ENCODE measurements at places on chromosomes 5 and 9. TPM values are rescaled to one million over a fixed set of nuclear protein-coding genes. Genes with fewer than 3 reads are reported as not detected.

IRX2 gene
- total RNA-seq = 15.4 TPM

TMEM252 gene
- not detected for total RNA-seq

PLAC8L1 gene
- not detected for total RNA-seq

SOX30 gene
- 0.17 TPM for total RNA-seq

DMRT3 gene
- 0.41 TPM for total RNA-seq

- DNase-seq = peak; percentile 39
Measured at GRCh38 chr9:90343991-90344390, 298.6 kb downstream of the DIRAS2 start.

DNA sequence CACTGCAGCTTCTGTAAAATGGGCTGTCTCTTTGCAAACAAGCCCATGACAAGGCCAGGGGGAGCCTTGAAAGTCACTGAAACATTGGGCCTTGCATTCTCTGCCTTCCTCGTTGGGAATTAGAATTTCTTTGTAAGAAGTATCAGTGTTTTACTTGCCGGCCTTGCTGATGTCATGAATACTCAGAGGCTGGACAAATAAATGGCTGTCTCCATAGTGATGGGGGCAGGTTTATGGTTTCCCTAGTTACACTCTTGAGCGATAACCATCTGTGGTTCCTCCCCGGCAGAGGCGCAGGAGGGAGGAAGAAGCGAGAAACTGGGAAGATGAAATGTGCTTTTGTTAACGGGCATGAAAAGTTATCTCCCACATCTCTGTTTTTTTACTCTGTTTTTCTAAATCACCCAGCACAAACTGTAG, 272.7 kb upstream of the PANK3 start:
- DNase-seq = no peak

DNA sequence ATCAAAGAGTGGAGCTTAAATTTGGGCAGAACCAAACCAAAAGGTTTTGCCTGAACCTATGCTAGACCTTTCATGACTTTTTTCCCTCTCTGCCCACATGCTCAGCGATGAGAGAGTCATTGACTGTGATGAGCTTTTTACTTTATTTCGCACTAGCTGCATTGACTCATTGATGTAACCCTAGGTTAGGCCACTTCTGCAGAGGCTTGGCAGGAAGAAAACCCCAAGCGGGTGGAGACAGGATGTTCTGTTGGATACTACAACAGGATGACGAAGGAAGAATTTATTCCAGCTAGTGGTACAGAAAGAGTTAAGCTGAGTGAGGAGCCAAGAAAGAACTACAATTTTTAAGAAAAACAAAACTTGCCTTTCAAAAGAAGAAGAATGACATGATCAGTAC, 18.4 kb downstream of the AGXT2 start:
- DNase-seq = no peak

DNA sequence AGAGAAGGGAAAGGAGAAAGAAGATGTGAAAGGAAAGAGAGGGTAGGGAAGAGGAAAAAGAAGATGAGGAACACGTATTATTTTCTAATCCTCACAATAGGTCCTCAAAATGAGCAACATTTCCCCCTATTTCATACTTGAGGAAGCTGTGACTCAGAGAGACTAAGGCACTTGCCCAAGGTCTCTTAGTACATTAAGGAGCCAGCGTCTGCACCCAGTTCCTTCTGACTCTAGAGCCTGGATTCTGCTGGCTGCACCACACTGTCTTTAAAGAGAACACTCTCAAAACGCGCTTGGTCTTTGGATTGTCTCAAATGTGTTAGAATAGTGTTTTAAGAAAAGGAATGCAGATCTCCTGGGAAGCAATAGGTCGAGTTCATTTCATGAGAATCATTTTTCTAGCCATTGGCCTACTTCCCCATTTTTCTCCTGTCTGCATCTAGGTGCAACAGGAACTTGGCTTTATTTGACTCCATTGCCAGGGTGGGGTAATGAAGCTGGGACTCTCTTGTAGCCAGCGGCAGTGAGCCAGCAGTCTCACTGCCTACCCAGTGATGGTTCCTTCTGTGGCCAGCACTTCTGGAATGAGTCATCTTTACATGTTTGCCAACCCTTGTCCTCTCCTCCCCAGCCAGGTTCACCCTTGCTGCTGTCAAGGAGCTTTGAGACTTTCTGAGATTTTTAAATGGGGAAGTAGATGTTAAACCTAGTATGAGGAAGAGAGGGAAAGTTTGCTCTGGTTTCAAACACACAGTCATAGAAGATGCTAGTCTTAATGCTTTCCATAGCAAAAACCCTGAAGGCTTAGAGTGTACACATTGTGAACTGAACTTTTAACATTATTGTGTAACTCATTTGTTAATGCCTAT, 82.7 kb downstream of the DOCK8 start:
- DNase-seq = no peak

GRCh38 chr5:106254784-106255183, 1416.0 kb downstream of the EFNA5 start:
- no peak for DNase-seq

GRCh38 chr5:14452685-14453454, 128.7 kb upstream of the OTULINL start:
- no peak for DNase-seq

GRCh38 chr5:139901986-139902385, 106.4 kb downstream of the PSD2 start:
- DNase-seq = no peak

- peak; percentile 95 for DNase-seq
Measured at GRCh38 chr5:159878988-159879471, 37.3 kb upstream of the ADRA1B start.

DNA sequence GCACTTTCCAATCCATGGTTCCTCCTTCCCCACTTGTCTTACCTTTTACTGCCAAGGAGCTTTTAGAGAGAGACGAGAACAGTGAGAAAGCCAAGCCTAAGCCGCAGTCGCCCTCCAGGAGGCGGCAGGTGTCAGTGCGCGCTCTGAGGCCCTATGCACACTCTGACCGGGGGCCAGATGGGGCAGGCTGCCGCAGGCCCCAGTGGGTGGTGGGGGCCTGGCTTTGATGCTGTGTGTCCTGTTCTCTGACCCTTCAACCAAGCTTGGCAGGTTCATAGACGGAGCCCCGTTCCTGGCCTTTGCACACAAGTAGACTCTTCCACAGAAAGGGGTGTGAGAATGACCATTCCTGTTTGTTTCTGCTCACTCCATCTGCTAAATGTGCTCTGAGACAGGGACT, 77.3 kb downstream of the WNK2 start:
- peak; percentile 33 for DNase-seq

DNA sequence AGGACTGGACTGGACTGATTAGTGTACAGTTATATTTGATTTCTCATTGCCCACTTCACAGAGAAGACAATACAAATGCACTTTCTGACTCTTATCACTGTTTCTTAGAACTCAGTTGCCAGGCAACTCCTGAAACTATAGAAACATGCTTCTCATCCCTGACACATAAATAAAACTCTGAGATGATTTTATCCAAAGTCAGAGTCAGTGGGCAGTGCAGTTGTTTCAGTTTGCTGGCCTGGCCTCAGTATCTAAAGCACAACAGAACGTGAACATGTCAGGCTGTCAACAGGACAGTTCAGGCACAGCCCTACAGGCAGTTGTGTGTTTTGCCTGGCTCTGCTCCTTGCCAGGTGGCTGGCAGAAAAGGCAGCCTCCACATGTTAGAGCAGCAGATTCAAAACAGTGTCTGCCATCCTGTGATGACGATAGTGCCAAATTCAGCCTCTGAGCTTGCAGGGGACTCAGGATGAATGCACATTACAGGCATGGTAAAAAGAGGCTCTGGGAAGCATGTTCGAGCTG, 65.1 kb upstream of the CCDC152 start:
- no peak for DNase-seq

- no peak for DNase-seq
Measured at GRCh38 chr9:128893354-128893753, 11.4 kb downstream of the LRRC8A start.

All from neural progenitor cell (in vitro differentiated cells).